T47D (cell line): ENCODE measurements at places on chromosomes 2 and 18.

DNA sequence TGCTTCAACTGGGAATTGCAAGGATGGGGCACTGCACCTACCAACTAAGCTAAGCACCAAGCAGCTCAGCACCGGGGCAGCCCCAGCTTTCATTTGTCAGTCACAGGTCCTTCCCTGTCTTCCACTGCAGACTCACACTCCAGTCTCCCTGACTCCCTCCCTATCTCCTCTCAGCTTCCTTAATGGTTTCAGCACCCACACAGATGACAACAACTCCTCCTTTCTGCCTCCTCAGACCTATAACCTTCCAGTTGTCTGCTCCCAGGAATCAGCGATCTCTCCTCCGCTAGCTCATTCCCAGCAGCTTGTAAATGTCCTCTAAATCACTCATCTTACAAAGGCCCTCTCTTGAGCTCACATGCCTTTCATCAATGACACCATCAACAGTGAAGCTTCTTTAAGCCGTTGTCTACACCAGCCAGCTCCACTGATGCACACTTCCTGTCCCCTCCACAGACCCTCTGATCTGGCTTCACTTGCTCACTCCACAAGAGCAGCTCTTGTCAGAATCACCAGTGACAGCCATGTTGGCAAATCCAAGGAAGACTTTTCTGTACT lies 32.1 kb downstream of the CLASP1 start:
- no peak for DNase-seq

DNA sequence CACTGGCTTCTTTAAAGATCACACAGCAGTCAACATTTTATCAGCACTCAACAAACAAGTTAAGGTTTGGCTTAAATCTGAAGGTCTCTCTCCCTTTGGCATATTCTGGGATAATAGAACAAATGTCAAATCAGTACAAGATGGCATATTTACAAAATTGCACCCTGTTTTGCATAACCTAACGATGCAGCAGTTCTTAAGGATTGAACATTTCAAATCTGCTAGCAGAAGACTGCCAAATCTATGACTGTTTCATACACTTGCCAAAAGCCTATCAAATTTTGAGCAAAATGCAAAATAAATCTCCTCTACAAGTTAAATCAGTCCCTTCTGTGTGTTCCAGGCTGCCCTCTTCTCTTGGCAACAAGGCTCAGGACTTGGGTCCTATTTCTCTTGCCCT lies 73.6 kb downstream of the DPP4 start:
- DNase-seq: no peak

DNA sequence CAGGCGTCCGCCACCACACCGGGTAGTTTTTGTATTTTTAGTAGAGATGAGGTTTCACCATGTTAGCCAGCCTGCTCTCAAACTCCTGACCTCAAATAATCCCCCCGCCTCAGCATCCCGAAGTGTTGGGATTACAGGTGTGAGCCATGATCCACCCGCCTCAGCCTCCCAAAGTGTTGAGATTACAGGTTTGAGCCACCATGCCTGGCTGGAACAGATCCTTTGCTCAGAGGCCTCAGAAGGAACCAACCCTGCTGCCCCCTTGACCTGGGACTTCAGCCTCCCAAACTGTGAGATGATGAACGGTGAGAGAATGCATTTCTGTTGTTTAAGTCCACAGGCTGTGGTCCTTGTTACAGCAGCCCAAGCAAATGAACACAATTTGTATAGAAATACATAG lies 67.0 kb downstream of the NCAPH start:
- no peak for DNase-seq

DNA sequence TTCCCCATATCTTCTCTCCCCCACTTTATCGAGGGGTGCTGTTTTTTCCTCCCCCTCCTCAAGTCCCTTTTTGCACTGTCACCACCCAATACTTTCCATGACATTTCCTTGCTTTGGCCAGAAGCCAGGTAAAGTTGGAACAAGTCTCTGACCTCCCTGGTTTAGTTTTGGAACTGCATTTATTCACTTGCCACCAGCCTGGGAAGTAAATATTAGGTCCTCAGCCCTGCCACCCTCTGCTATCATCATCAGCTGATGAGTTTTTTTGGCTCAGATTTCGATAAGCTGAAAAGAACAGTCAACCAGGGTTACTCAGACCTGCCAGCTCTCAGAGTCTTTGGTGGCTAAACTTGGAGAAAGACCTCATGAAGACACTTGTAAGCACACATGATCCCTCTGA lies 47.0 kb downstream of the DHRS9 start:
- DNase-seq: no peak

DNA sequence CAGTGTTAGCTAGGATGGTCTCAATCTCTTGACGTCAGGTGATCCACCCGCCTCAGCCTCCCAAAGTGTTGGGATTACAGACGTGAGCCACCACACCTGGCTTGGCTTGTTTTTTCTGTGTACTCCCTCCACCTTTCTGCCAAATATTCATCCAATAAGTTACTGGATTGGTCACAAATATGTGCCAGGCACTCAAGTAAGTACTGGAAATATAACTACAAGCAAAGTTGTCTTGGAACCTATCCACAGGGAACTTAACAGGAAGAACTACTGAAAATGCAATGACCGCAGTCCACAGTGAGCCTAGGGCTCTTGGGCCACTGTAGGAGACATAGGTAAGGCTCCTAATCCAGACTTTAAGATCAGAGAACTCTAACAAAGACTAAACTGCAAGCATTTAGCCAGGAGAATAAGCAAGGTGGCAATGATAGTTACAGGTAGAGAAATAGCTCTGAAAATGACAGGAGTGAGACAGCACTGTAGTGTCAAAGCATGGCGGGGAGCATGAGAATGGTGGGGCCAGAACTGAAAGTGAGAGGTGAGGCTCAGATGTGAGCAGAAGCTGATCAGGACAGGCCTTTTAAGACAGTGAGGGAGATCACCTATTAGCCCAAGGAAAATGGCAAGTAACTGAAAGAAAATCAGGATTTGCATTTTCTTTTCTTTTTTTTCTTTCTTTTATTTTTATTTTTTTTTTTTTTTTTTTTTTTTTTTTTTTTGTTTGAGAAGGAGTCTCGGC lies 252.1 kb downstream of the RBM43 start:
- peak; percentile 6 for DNase-seq

DNA sequence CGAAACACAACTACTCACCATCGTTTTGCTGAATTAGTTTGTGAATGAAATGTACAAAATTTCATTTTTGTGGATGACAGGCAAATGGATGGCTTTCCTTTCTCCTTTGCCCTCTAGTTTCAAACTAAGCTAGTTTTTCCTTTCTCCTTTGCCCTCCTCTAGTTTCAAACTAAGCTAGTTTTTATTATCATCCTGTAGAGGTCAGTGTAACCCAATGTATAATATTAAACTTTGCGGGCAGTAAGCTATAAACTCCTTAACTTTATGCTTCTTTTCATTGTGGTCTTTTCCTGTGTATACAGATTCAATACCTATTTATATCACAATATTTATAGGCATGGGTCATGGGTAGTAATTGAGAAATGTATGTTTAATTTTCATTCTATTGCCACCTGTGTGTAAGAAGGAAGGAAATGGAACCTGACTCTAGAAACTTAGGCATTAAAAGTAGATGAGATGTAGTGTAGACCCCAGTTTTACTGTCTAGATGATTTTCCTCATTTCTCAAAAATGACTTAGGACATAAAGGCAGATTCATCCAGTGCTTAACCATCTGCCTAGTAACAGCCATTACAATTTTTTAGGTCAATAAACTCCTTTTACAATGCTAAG lies 58.1 kb downstream of the MAP3K19 start:
- peak; percentile 43 for DNase-seq

- DNase-seq: no peak
Observed at GRCh38 chr2:72891091-72891818, 4.0 kb downstream of the SPR start.

DNA sequence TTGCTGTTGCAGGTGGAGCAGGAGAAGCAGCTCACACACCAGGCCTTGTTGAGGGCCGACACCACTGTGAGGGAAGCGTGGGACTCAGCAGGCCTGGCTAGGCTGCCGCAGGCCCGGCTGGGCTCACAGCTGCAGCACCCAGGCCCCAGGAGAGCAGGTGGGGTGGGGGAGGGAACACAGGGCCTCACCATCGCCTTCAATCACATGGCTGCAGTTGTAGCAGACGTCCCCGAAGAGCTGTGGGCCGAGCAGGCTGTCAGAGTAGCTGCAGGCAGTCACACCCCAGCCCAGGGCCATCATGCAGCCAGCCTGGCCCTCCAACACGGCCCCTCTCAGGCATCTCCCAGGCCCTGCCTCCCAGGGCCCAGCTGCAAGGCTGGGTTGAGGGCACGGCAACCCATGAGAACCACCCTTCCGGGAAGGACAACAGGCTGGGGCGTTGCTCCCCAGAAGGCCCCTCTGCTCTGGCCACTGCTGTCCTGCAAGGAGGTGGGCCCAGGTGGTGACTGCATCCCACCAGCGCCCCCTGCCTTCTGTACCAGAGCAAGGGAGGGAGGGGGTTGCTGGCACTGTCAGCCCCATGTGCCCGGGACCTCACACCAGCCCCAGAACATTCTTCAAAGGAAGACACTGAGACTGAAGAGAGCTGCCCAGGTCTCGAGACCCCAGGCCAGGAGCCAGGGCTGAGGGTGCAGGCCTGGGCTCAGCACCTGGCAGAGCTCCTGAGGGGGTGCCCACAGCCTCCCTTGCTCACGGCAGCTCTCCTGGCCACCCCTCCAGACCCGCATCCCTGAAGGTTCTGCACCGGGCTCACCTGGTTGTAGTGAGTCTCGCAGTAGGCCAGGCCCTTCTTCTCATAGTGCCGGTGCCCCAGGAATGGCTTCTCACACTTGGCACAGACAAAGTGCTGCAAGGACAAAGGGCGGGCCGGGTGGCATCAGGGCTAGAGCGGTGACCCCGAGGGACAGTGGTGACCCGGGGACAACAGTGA lies 5.6 kb upstream of the GPR17 start:
- DNase-seq: no peak

DNA sequence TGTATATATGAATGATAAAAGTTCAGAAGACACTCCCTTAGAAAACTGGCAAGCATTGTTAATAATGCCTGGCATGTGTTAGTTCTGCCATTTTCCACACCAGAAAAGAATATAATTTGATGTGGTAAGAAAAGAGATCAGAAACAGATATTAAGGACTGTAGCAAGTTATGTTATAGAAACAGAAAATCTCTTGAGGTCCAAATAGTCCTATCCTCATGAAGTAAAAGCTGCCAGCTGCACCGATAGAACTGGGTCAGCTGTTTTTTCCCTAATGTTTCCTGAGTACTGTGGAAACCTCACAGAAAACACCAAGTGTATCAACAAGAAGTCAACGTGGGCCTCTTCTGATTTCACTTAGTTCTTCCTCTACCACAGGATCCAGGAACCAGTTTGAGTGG lies 56.9 kb upstream of the SDC1 start:
- DNase-seq: no peak

- no peak for DNase-seq
Observed at GRCh38 chr2:96091711-96092572, 24.4 kb downstream of the ADRA2B start.

- DNase-seq: no peak
Observed at GRCh38 chr18:9751371-9752031, 43.4 kb downstream of the RAB31 start.

DNA sequence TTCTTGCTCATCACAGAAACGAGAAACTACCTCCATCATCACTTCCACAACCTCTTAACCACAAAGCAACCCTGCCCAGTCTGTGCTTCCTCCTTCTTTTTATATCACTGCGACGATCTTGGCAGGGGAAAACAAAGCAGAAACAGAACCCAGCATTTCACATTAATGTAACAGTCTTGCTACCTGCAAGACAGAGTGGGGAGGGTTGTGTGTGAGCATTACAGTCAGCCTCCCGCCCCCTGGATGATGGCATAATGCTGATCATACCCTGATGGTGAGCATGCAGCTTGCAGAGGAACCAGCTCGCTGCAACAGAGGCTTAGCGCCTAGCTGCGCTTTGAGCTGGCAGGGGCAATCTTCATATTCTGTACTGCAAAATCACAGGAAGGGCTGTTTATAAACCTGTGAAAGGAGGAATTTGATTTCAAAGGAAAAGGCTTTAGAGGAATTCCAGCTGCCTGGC lies 376.1 kb downstream of the IRS1 start:
- peak; percentile 7 for DNase-seq

GRCh38 chr2:205720451-205720902 lies 38.2 kb downstream of the NRP2 start:
- DNase-seq: no peak

- no peak for DNase-seq
Observed at GRCh38 chr18:79379251-79379905, 16.4 kb upstream of the NFATC1 start.
